Naive thymus-derived CD8-positive, alpha-beta T cell (primary cell): ENCODE measurements at places on chromosomes 16 and 17. TPM values are rescaled to one million over a fixed set of nuclear protein-coding genes. Genes with fewer than 3 reads are reported as not detected.

The TNFRSF13B gene
- total RNA-seq = 1.5 TPM

The CHD9NB gene
- not detected for total RNA-seq

The TMEM100 gene
- not detected for total RNA-seq

The GCGR gene
- total RNA-seq = not detected

The SCARF1 gene
- total RNA-seq = 0.63 TPM

The NPTX1 gene
- total RNA-seq = not detected

The PRAC1 gene
- not detected for total RNA-seq

The DBNDD1 gene
- total RNA-seq = 0.99 TPM

The TNS4 gene
- total RNA-seq = not detected

The LITAFD gene
- total RNA-seq = not detected

The ZNF385C gene
- total RNA-seq = 0.36 TPM

The TP53TG3F gene
- not detected for total RNA-seq

The SOCS3 gene
- total RNA-seq = 1.0 TPM

The ANKRD40CL gene
- not detected for total RNA-seq

The MT2A gene
- total RNA-seq = 39.0 TPM

The C16orf74 gene
- 38.0 TPM for total RNA-seq

The ARL16 gene
- total RNA-seq = 23.4 TPM

The TMUB2 gene
- total RNA-seq = 50.5 TPM

The DNAI2 gene
- total RNA-seq = 0.38 TPM

The KRT33B gene
- not detected for total RNA-seq

The GPRC5C gene
- not detected for total RNA-seq

The SOX15 gene
- 0.55 TPM for total RNA-seq

The PIRT gene
- not detected for total RNA-seq

The RHBDL1 gene
- 1.3 TPM for total RNA-seq

The DLX3 gene
- total RNA-seq = 0.18 TPM

The PRAC2 gene
- not detected for total RNA-seq

The KRT32 gene
- total RNA-seq = not detected

The MT1M gene
- not detected for total RNA-seq

The HES7 gene
- total RNA-seq = not detected

The KLHL10 gene
- total RNA-seq = not detected

The GGA3 gene
- 105 TPM for total RNA-seq

The TVP23A gene
- total RNA-seq = not detected

The ITGB4 gene
- 1.5 TPM for total RNA-seq

The XPO6 gene
- 470 TPM for total RNA-seq

The ARL17A gene
- 32.2 TPM for total RNA-seq

The CRYBA1 gene
- total RNA-seq = not detected

The MYO1C gene
- 18.0 TPM for total RNA-seq

The GLIS2 gene
- total RNA-seq = not detected

The DNAH9 gene
- not detected for total RNA-seq

The NTN3 gene
- not detected for total RNA-seq

The KRT222 gene
- total RNA-seq = not detected

The VPS25 gene
- total RNA-seq = 55.2 TPM

The SLC5A11 gene
- 0.22 TPM for total RNA-seq

The KRT28 gene
- not detected for total RNA-seq

The SEC14L5 gene
- not detected for total RNA-seq

The PRR29 gene
- 0.30 TPM for total RNA-seq

The SLC47A2 gene
- total RNA-seq = not detected

The CACNG1 gene
- not detected for total RNA-seq

The ARL5C gene
- total RNA-seq = not detected

The TPPP3 gene
- total RNA-seq = not detected

The SEZ6 gene
- not detected for total RNA-seq

The EFCAB5 gene
- 2.6 TPM for total RNA-seq

The TGFB1I1 gene
- 0.68 TPM for total RNA-seq

The PRSS8 gene
- not detected for total RNA-seq

The ACSM2A gene
- total RNA-seq = not detected

The WFIKKN2 gene
- not detected for total RNA-seq

The TBC1D3 gene
- not detected for total RNA-seq

The CETP gene
- total RNA-seq = not detected
